KBM-7 (cell line): ENCODE measurements at places on chromosomes 1 and 21.
A peak's percentile ranks its signal among the peaks of the same experiment; 100 is the strongest.

GRCh38 chr1:85806236-85806965 is 98.2 kb upstream of the ZNHIT6 start:
- DNase-seq: no peak

- DNase-seq: no peak
These were observed 23.7 kb upstream of the PEX19 start for GRCh38 chr1:160308451-160309184.

DNA sequence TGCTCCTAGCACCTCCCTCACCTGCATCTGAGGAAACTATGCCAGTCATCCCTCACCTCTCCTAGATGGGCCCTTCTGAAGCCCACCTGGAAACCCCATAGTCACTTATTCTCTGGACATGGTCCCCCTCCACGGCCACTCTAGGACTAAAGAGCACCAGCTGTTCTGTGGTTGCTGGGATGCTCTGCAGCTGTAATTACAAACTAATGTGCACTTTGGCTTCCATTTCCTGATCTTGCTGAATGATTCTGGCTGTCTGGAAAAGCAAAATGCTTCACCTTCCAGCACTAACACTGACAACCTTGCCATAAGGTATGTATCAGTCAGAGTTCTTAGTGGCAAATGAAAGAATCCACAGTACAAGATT is 48.7 kb upstream of the PSEN2 start:
- DNase-seq: no peak

- no peak for DNase-seq
These were observed 45.4 kb upstream of the LRP8 start for GRCh38 chr1:53373246-53373645.

DNA sequence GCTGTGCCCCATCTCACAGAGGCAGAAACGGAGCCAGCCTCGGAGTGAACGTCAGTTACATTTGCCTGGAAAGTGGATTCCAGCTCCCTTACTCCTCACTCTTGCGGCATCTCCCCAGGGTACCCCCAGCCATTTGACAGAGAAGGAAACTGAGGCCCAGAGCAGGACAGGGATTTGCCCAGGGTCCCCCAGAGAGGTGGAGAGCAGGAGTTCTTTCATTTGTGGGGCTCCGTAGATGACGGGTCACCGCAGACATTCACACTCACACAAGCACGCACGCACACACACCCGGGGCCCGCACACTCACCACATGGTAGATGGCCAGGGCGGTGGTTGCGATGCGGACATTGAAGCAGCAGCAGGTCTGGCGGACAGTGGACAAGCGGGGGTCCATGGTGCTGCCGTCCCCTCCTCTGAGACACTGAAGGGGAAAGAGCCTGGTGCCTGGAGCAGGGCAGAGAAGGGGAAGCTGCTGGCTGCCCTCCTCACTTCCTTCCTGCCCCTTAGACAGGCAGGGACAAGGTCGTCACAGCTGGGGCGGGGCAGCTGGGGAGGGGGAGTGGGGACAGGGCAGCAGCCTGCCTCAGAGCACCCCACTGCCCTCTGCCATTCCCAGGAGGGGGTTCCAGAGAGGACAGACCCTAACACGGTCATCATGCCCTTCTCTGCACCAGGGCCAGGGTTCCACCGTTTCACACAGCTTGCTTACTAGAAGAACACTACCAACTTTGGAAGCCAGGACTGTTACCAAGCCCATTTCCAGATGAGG is at the start of gene LAPTM5:
TSS of gene LAPTM5 (minus strand) at position 423 of the 769 bp plus-strand sequence. CDS start at position 394, 29 bp downstream.
- peak; percentile 83 for DNase-seq

DNA sequence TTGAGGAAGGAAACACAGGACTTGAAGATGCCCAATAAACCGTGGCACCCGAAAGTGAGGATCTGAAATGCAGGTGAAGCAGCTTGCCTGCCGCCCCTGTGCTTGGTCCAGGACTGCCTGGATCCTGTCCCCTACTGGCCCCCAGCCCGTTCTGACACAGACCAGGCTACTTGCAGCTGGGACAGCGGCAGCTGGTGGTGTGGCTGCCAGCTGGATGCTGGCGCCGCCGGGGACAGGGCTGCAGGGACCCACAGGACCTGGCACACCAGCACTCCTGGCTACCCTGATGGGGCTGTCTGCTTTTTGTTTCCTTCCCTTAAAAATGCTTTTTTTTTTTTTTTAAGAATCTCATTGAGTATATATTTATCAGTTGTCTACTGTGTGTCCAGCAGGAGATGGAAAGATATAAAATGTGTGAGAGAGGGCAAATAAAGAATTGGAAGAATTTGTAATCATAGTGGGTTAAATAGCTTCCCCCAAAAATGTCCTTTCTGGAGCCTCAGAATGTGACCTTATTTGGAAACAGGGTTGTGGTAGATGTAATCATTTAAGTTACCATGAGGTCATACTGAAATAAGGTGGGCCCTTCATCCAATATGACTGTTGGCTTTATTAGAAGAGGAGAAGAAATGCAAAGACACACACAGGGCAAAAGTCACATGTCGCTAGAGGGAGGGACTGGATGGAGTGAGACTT is 165.6 kb downstream of the DSCAM start:
- DNase-seq: no peak

DNA sequence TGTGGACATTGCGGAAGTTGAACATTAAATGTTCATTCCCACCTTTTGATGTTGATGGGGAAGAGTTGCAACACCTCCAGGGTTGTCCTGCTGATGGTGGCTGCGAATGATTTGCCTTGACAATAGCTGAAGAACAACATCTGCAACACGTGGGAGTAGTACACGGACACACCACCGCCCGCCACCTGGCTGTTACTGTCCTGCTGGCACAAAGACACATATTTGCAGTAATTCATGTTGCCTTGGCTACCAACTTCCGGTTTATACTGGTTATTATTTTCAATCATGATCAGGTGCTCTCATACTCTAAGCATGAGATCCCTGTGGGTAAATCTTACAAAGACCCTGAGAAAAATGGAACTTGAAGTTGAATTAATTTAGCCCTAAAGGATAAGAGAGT is 55.2 kb downstream of the UBR4 start:
- no peak for DNase-seq
